ENCODE measurements at places on chromosomes 6 and 20.
A peak's percentile ranks its signal among the peaks of the same experiment; 100 is the strongest.

- DNase-seq = peak; percentile 44
Measured at GRCh38 chr6:157823528-157824370, 703 bp downstream of the SNX9 start.

DNA sequence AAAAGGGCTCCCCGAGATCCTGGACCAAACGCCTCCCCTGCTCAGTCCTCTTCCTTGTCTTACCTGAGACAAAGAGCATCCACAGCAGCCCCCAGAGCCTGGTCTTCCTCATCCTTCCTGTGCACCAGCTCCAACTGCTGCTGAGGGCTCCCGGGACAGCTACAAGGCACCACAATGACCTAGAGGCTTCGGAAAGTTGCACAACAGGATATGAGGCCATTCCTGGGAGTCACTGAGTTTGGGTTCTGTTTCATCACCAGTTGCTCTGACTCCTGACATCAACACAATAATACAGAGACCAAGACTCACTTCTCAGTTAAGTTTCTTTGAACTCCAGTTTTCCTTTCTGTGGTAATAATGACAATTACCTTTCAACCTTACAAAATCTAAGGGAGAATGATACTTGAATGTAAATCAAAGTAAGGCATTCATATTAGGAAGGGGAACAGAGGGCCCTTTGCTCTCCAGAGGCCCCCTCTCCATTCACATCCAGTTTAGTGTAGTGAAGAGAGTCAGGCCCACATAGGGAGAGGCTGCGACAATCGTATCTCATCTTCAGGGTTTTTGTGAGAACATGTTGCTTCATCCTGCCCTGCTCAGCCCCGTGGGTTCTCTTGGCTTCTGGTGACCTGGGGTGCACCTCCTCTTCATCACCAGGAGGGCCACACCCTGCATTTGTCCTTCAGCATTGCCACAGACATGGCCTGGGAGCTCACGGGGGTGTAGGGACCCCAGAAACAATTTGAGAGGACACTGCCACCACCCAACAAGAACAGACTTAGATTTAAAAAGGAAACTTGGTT is at the start of gene TREM1:
TREM1 (minus strand) TSS at position 139 of the 803 bp plus-strand sequence; CDS start at position 112, 27 bp downstream.
- DNase-seq = no peak

- no peak for DNase-seq
Measured at GRCh38 chr6:116326996-116327395, 43.8 kb upstream of the DSE start.

DNA sequence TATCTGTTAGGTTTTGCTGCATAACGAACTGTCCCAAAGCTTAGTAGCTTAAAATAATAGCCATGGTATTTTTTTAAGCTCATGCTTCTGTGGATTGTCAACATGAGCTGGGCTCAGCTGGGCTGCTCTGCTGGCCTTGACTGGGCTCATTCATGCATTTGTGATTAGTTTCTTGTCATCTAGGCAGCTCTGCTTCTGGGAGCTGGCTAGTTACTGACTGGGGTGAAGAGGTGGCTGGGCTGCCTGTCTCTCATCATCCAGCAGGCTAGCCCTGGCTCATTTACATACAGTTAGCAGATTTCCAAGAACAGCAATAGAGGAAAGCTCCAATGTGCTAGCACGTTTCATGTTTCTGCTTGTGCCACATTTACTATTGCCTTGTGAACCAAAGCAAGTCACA is 165.1 kb upstream of the PCSK2 start:
- DNase-seq = no peak

DNA sequence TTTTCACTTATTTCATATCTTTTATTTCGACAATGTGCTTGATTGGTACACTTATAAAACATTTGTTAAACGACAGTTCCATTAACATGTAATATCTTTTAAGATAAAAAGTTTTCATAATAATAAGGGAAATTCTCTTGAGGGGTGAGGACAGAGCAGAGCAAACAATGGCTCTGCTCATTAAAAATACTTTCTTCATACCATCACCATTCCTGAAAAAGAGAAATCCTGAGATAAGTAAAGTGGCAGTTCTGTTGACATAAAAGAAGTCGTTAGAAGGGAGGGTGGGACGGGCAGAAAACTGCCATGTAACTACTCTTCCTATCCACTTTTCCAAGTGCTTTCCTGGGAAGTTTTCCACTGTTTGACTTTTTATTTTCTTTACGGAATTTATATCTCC is 193.6 kb upstream of the CEP162 start:
- no peak for DNase-seq

GRCh38 chr20:63946986-63947637 is 9.1 kb downstream of the UCKL1 start:
- DNase-seq = no peak

DNA sequence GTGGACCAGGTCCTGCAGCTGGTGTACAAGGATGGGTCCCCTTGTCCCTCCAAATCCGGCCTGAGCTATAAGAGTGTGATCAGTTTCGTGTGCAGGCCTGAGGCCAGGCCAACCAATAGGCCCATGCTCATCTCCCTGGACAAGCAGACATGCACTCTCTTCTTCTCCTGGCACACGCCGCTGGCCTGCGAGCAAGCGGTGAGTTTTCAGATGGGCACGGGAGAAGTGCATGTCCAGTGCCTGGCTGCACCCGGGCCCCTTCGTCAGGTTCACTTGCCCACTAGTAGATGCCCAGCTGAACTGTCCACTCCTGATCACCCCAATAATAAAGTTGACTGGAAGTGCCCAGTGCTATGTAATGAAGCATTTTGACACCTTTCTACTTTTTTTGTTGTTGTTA is 48.3 kb upstream of the SLC22A1 start:
- no peak for DNase-seq

GRCh38 chr6:169639653-169640278 is 62.1 kb downstream of the WDR27 start:
- no peak for DNase-seq

Data from GM19239 (cell line).